ENCODE measurements at places on chromosomes 1 and 21. TPM values are rescaled to one million over a fixed set of nuclear protein-coding genes. Genes with fewer than 3 reads are reported as not detected.

GRCh38 chr1:20057886-20058420 lies 12.0 kb upstream of the PLA2G5 start:
- H3K27me3 ChIP-seq: peaks cover 13% of the 10 kb centered on the region
- H3K4me1 ChIP-seq: peaks cover 32% of the 10 kb centered on the region
- no peak overlapping the region for H3K27ac ChIP-seq
- H3K36me3 ChIP-seq: no peaks in the 10 kb centered on the region
- H3K4me3 ChIP-seq: no peak overlapping the region

DNA sequence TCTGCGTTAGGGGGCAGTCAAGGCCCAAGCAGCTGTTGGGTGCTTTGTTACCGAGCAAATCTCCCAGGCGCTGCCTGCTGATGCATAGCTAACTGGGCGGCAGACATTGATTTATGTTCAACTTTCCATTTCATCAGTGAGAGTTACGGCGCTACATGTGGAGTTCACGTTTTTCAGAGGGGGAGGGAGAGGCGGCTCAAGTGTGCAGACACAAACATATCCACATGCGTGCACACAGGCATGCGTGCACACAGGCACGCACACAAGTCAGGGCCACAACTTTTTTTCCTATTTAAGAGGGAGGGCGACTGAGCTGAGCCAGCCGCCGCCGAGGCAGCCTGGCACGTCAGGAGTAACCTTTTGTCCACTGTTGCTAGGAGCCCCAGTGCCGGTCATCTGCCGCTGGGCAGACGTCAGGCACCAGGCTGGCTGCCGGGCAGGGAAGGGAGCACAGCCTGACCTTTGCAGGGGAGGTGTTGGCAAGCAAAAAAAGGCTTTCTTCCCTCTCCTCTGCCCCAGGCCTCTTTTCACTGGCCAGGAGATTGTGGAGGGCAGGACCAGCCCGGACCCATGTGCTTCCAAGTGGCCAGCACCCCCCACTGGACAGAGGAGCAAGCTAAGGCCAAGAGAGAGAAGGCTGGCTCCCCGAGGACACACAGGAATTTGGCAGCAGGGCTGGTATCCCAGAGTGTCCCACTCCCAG lies 73.3 kb downstream of the MRPL37 start:
- H3K4me1 ChIP-seq: peaks cover 22% of the 10 kb centered on the region
- no peak overlapping the region for H3K27ac ChIP-seq

DNA sequence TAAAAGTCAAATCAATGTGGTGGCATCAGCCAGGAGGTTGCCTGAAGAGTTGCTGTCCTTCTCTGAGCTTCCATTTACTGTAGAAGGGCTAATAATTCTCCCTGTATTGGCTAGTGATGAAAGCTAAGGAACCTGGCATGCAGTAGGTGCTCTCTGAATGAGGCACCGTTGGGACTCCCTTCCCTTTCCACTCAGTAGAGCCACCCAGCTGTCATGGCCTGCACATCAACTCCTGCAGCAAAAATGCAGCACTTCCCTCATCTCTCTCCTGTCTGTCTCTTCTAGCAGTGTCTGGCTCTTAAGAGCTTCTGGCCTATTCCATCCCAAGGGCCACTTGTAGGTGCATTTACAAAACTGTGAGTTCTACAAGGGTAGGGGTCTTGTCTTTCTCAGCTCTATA lies 369.0 kb downstream of the MATN1 start:
- peaks cover 28% of the 10 kb centered on the region for H3K27me3 ChIP-seq
- H3K36me3 ChIP-seq: no peaks in the 10 kb centered on the region
- H3K27ac ChIP-seq: no peak overlapping the region
- DNase-seq: no peak

DNA sequence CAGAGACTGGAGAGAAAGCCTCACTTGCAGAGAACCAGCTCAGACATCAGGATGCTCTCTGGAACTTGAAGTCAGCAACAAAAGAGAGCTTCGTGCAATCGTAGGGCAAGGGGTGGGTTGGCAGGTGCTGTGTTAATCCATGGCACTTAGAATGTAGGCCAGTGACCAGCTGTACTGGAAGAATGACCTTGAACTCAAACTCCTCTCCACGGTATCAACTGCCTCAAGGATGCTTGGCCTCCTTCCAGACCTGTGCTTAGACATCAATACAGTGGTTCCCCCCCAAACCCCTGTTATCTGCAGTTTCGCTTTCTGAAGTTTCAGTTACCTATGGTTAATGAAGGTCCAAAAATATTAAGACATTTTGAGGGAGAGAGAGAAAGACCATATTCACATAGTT lies 6.5 kb downstream of the KANK4 start:
- no peak overlapping the region for H3K4me3 ChIP-seq
- no peak for DNase-seq
- H3K36me3 ChIP-seq: no peaks in the 10 kb centered on the region
- no peaks in the 10 kb centered on the region for H3K4me1 ChIP-seq
- H3K27ac ChIP-seq: no peak overlapping the region

DNA sequence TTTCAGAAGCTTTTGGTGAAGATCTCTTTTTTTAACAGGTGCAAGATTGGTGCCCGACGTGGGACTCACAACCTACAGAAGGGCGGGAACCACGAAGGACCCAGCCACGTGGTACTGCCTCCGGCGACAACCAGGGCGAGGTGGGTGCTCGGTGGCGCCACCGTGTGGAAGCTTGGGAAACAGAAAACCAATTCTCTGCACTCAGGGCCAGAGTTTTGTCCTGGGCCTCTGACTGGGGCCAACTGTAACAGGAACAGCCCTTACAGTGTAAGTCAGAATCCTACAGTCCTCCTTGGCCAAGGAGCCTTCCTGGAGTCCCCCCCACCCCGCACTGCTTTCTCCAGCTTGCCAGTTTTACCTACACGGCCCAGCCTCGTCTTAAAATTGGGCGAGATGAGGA lies 11.6 kb upstream of the S100A7A start:
- no peaks in the 10 kb centered on the region for H3K36me3 ChIP-seq
- DNase-seq: peak; percentile 55
- H3K27me3 ChIP-seq: peaks cover 25% of the 10 kb centered on the region
- H3K27ac ChIP-seq: no peak overlapping the region

GRCh38 chr1:70256664-70257063 lies 35.5 kb downstream of the SRSF11 start:
- no peak overlapping the region for H3K4me3 ChIP-seq
- no peak for DNase-seq
- no peaks in the 10 kb centered on the region for H3K27me3 ChIP-seq
- H3K36me3 ChIP-seq: peaks cover 13% of the 10 kb centered on the region

- peaks cover 2% of the 10 kb centered on the region for H3K36me3 ChIP-seq
- DNase-seq: no peak
- no peak overlapping the region for H3K4me3 ChIP-seq
- H3K4me1 ChIP-seq: peaks cover 8% of the 10 kb centered on the region
These were observed 5.8 kb upstream of the GTF2B start for GRCh38 chr1:88897070-88897730.

Gene LCE1B
- total RNA-seq: not detected

GRCh38 chr21:39726133-39726532 lies 18.9 kb upstream of the IGSF5 start:
- H3K36me3 ChIP-seq: no peaks in the 10 kb centered on the region
- H3K4me3 ChIP-seq: no peak overlapping the region
- H3K27ac ChIP-seq: no peak overlapping the region
- no peaks in the 10 kb centered on the region for H3K4me1 ChIP-seq

Gene KRTAP19-1
- total RNA-seq: not detected

GRCh38 chr1:213997038-213997771 lies 9.4 kb downstream of the PROX1 start:
- H3K27ac ChIP-seq: no peak overlapping the region
- H3K27me3 ChIP-seq: peaks cover 5% of the 10 kb centered on the region
- no peaks in the 10 kb centered on the region for H3K36me3 ChIP-seq
- H3K4me1 ChIP-seq: no peaks in the 10 kb centered on the region
- no peak overlapping the region for H3K4me3 ChIP-seq

DNA sequence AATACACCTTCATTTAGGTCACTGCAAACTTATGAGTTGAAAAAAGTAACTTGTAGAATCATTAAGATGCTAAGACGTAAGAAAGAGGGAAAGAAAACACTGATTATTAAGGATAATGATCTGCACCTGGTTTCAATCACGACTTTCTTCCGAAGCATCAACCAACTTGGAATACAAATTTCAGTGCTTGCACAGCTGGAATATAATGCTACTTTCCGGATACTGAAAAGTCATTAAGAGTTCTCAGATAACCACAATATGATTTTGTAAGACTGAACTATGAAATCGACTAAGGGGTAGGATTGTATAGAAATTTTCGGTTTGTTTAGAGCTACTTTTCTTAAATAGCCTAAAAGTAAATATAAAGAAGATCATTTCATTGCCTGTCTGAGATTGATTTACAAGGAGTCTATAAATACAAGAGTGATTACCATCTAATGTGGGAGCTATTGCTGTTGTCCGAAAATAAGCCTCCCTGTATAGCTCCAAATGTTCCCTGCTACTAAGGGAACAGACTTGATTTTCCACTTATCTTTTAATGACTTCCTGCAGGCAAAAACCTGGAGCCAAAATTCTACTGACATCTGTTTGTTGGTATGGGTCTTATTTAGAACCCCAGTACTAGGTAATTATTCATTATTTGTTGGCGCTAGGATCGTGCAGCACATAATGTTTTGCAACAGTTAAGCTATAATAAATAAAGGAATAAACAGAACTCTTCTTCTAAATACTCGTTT lies 673.3 kb downstream of the KCNT2 start:
- H3K4me3 ChIP-seq: no peak overlapping the region
- H3K27ac ChIP-seq: no peak overlapping the region

DNA sequence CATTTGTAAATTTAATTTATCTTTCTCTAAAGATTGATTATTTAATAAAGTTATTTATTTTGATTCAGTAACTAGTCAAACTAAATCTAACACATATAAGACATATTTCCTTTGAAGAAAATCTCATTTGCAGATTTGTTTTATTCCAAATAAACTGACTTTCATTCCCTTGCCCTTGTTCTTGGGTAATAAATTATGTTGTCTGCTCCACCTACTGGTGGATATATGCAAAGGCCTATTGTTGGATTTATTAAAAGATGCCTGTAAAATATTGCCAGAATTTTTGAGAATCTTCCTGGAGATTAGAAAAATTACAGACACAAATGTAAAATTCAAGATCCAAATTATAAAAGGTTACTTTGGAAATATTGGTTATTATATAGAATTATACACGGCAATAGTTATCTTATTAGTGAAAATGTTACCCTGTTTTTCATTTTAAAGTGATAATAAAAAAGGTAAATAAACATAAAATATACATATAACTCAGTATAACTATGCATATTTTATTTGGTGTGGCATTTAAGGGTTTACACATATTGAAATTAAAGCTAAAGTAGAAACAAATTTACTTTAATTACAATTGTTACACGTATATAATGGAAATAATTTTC lies 116.1 kb downstream of the SPATA17 start:
- no peaks in the 10 kb centered on the region for H3K4me1 ChIP-seq
- H3K27ac ChIP-seq: no peak overlapping the region
- DNase-seq: no peak
- no peak overlapping the region for H3K4me3 ChIP-seq
- no peaks in the 10 kb centered on the region for H3K36me3 ChIP-seq
- H3K27me3 ChIP-seq: no peaks in the 10 kb centered on the region

DNA sequence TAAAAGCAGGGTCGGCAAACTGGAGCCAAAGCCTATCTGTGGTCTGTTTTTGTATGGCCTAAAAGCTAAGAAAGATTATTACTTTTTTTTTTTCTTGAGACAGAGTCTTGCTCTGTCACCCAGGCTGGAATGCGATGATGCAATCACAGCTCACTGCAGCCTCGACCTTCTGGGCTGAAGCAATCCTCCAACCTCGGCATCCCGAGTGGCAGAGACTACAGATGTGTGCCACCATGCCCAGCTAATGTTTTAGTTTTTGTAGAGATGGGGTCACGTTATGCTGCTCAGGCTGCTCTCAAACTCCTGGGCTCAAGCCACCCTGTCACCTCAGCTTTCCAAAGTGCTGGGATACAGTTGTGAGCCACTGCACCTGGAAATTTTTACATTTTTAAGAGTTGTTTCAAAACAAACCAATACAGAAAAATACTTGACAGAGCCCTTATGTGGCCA lies 6.5 kb upstream of the GLRX2 start:
- H3K4me3 ChIP-seq: no peak overlapping the region
- no peaks in the 10 kb centered on the region for H3K4me1 ChIP-seq

Gene FCAMR
- total RNA-seq: not detected

GRCh38 chr1:93681989-93682412 lies 364 bp upstream of the BCAR3 start:
- no peak for DNase-seq
- peaks cover 8% of the 10 kb centered on the region for H3K36me3 ChIP-seq
- H3K27ac ChIP-seq: peak overlapping the region; percentile 27
- H3K4me1 ChIP-seq: peaks cover 34% of the 10 kb centered on the region
- peaks cover 67% of the 10 kb centered on the region for H3K27me3 ChIP-seq

DNA sequence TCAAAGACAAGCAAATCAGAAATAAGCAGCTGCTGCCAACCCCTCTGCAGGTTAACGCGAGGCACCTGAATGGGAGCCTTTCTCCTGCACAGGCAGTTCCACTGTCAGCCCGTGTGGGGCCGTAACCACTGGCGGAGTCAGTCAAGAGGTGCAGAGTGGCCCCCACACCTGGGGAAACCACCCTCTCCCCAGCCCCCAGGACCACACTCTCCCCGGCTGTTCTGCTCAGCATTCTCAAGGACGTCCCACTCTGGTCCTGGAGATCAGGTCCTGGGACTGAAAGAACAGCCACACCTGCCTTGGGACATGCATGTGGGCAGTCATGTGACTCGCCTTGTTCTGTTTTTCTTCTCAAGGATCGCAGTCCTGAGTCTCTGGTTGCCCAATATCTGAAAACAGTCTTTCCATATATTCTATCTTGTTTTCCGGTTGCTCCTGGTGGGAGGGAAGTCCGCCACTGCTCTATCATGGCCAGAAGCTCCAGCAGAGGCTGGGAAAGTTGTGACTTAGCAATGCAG lies 252.5 kb downstream of the PTPRU start:
- no peaks in the 10 kb centered on the region for H3K36me3 ChIP-seq
- no peak for DNase-seq
- H3K27me3 ChIP-seq: no peaks in the 10 kb centered on the region
- no peak overlapping the region for H3K4me3 ChIP-seq
- no peaks in the 10 kb centered on the region for H3K4me1 ChIP-seq

GRCh38 chr1:149849111-149849946 lies 50.0 kb upstream of the BOLA1 start:
- peak overlapping the region; percentile 93 for H3K27ac ChIP-seq
- H3K27me3 ChIP-seq: no peaks in the 10 kb centered on the region
- peak overlapping the region; percentile 87 for H3K4me3 ChIP-seq
- H3K36me3 ChIP-seq: peaks cover 43% of the 10 kb centered on the region
- peaks cover 54% of the 10 kb centered on the region for H3K4me1 ChIP-seq
- DNase-seq: no peak

DNA sequence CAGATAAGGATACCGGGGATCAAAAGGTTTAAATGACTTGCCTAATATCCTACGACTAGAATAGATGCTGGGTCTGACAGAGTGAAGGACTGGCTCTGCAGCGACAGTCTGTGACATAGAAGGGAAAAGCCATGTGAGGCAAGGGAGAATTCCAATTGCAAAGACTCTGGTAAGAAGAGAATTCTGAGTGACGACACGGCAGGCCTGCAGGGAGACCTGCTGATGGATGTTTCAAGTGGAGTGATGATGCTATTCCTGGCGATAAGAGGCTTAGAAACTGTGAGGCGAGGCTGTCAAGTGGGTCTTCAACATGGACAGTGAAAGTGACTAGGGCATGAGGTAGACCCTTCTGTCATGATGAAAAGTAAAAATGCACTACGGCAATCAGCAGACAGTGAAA lies 176.6 kb upstream of the PBX1 start:
- no peaks in the 10 kb centered on the region for H3K36me3 ChIP-seq
- no peak for DNase-seq
- no peaks in the 10 kb centered on the region for H3K4me1 ChIP-seq
- H3K27me3 ChIP-seq: no peaks in the 10 kb centered on the region
- no peak overlapping the region for H3K4me3 ChIP-seq

Gene LHX8
- not detected for total RNA-seq

- H3K4me3 ChIP-seq: peak overlapping the region; percentile 82
- H3K4me1 ChIP-seq: peaks cover 48% of the 10 kb centered on the region
- DNase-seq: peak; percentile 62
- no peaks in the 10 kb centered on the region for H3K27me3 ChIP-seq
These were observed 1.8 kb downstream of the IFNAR2 start for GRCh38 chr21:33231526-33231925.
